Non-pigmented ciliary epithelial cell (primary cell): ENCODE measurements at places on chromosomes 13 and 19.

DNA sequence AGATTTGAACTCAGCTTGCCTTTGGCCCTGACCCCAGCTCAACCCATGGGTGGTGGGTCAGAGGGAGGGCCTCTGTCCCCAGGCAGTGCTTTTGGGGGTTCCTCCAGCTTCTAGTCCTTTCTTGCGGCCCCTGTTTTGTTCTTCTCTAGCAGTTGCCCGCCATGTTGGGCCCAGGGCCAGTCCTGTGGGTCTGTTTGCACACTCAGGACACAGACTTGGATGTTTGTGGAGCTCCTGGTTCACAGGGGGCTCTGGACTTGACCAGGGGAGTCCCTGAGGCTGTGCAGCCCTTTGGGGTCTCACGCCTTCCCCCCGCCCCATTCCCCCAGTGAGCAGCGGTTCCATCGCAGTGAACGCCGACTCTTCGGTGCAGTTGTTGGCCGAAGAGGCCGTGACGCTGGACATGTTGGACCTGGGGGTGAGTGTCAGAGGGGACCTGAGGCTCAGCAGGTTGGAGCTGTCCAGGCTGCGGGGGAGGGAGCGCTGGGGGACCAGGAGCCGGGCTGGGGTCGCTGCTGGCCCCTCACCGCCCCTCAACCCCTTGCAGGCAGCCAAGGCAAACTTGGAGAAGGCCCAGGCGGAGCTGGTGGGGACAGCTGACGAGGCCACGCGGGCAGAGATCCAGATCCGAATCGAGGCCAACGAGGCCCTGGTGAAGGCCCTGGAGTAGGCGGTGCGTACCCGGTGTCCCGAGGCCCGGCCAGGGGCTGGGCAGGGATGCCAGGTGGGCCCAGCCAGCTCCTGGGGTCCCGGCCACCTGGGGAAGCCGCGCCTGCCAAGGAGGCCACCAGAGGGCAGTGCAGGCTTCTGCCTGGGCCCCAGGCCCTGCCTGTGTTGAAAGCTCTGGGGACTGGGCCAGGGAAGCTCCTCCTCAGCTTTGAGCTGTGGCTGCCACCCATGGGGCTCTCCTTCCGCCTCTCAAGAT, 2.5 kb downstream of the ATP5F1D start:
- no peak for DNase-seq

DNA sequence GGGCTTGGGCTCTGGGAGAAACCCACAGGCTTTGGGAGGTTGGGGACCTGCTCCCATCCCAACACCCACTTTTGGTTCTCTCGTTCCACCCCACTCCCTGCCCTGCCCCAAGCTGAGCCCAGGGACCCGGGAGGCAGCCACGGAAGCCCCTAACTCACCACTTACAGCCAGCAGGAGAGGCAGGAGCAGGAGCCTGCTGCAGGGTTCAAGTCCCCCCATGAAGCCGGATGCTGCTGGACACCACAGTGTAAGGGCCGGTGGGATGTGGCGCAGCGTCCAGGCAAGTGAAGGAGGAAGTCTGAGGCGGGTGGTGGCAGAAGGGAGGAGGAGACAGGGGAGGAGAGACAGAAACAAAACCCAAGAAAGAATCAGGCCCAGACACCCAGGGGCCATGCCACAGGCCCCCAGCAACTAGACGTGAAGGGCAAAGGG, at the start of gene TYROBP:
Gene TYROBP (minus strand): TSS at position 286 of the 432 bp plus-strand sequence. CDS start 67 bp downstream, at position 219.
- DNase-seq, result no peak

- DNase-seq, result no peak
These were observed 2.0 kb downstream of the ETV2 start for GRCh38 chr19:35643255-35644205.

DNA sequence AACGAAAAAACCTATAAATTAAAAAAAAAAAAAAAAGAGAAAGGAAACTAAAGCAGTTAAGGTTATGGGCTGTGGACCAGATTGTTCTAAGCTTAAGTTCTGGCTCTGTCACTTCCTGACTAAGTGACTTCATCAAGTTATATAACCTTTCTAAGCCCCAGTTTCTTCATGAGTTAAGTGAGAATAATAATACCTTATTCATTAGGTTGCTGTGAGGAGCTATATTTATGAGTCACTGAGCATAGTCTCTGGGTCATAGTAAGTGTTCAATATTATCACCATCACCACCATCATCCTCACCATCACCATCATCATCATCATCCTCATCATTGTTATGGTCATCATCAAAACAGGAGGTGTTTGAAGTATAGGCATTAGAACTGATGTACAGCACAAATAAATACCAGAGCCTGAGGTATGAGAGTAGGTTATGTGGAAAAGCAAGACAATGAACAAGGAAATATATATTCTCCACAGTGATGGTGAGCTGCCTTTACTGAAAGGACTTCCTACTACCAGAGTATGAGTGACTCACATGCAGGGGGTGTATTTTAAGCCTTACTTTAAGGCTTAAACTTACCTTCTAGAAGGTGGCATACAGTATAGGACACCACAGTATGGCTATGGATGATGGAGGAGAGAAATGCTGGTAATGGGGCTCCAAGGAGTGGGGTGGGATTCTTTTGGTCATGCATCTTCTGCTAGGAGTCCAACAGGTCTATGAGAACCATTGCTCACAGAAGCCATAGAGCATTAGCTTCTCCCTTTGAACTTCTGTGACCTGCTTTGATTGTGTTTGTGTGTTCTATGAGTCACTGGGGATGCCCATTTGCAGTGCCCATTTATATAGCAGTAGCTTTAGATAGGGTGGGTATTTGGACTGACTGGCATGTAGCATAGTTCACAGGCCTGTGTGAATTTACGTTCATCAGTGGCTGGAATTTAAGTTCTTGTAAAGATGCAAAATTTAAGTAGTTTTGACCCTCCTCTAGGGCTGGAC, 104.4 kb downstream of the KLF5 start:
- DNase-seq, result no peak

DNA sequence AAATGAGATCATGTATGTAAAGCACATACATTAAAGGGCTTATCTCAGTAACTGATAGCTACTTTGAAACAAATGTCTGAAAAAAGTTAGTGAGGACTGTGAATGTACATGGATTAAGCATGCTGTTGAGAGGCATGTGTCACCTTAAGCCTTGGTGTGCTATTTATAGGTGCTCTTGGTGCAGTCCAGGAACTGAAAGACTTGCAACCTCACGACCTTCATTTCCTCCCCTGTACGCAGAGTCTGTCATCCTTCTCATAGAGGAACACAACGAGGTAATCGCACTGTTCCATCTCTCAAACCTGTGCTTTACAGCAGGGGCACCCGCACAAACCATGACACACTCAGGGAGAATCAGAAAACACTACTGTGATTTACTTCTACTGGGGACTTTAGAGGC, 65.6 kb downstream of the UFM1 start:
- no peak for DNase-seq

DNA sequence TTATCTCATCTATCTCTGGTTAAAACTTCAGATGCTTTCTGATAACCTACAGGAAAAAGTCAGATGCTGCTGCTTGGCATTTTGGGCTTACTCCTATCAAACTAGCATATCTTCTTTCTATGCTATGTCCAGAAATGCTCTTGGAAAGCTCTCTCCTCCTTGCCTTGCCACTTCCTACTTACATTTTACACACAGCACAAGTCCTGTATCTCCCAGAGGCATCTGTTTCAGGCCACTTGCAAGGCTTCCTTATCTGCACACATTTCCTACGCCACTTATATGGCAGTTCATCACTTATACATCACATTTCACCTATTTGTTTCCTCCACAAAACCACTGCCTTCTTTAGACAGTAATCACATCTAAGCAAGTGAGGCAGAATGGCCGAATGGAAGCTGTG, 220.3 kb downstream of the DNAJC15 start:
- DNase-seq, result no peak

DNA sequence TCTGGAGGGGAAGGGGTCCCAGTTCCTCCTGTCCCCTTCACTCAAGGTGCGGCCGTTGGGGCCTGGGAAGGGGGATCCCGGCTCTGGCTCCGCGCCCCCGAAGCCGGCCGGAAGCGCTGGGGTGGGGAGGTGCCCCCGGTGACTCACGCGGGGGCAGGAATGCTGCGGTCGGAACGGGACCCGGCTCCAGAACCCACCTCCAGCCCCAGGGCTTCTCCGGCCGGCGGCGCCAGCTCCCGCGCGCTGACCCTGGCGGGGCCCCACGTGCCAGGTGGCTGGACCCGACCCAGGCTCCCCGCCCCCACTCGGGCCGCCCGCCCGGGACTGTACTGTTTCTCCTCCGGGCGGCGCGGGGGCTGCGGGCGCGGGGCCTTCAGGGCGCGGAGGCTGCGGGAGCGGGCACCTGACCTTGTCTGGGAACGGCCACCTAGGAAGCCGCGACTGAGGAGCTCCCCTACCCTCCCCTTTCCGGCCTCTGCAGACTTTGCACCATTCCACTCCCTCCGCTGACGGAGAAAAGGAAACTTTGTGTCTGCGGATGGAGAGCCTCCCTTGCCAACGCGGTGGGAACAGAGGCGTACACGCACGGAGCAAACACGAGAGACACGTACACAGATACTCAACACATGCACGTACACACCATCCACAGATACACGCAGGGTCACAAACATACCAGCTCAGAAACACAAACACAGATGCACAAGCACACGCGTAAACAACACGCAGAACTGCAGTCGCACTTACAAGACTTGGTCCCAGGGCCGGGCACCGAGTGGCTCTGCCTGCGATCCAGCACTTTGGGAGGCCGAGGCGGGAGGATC, 7.2 kb downstream of the AXL start:
- peak; percentile 52 for DNase-seq

DNA sequence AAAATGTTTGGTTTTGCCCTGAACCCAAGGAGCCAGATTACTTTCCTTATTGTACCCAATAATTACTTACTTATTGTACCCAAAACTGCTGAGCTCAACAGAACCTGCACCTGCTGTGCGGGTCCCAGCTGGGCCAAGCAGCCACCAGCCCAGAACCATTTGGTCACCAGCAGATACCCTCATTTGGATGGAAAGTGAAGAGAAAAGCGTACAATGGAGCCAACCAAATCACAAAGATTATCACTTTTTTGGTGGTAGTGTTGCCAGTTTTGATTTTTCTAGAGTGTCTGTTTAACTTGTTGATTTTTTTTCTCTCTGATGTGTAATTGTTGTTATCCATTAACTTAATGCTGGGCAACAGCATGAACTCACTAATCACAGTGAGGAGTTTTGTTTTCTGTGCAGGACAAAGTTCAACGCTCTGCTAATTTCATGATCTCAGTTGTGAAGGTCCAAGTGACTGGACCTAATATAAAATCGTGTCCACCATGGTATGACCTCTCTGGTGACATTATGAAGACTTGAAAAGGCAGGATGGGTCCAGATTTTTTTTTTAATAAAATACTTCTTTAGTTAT, 23.8 kb downstream of the SPATA13 start:
- no peak for DNase-seq

DNA sequence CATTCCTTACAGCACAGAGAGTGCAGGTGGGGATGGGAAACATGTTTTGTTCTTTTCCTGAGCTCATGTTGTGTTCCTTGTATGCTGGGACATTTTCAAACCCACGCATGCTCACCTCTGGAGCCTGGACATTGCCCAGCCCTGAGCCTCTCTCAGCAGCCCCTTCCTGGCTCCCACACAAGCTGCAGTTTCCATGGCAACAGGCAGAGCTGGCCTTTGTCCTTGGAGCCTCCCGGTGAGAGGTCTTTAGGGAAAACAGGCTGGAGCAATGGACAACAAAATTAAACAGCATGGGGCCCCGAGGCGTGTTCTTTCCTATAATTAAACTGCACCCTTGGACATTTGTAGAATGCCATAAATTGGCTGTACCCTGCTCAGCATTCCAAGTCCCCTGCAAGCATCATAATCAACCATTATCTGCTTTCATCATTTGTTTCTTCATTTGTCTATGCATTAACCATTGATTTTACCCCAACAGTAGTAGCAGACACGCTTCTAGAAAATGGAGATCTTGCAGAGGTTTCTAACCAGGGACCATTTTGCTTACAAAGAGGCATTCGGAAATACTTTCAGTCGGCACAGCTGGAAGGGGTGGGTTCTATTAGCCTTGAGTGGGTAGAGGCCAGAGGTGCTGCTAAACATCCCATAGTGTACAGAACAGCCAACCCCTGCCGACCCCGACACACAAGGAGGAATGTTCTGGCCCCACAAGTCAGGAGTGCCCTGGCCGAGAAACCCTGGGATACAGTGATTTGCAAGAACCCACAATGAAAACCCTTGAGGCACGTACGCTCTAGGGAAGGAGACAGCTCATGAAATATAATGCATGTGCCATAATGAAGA, 133.4 kb upstream of the PEG3 start:
- no peak for DNase-seq

GRCh38 chr13:84741253-84741652, 859.0 kb upstream of the SLITRK1 start:
- DNase-seq, result no peak

GRCh38 chr13:42612021-42612765, 38.2 kb downstream of the TNFSF11 start:
- no peak for DNase-seq

GRCh38 chr19:37933937-37934358, 26.9 kb downstream of the SIPA1L3 start:
- no peak for DNase-seq

DNA sequence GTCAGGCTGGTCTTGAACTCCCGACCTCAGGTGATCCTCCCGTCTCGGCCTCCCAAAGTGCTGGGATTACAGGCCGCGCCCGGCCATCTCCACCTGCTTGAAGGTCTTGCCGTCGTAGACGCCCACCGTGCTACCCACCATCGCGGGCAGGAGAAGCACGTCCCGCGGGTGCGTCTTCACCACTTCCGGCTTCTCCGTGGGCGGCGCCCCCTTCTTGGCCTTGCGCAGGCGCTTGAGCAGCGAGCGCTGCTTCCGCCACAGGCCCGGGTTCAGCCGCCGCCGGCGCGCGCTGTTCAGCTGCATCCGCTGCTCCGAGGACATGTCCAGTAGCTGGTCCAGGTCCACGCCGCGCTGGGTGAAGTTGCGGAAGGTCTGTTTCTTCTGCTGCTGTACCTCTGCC, 21.6 kb downstream of the EFNA2 start:
- DNase-seq, result no peak

GRCh38 chr13:67557642-67558241, 327.6 kb upstream of the PCDH9 start:
- no peak for DNase-seq
